ENCODE measurements at places on chromosomes 4 and X.
A peak's percentile ranks its signal among the peaks of the same experiment; 100 is the strongest.

DNA sequence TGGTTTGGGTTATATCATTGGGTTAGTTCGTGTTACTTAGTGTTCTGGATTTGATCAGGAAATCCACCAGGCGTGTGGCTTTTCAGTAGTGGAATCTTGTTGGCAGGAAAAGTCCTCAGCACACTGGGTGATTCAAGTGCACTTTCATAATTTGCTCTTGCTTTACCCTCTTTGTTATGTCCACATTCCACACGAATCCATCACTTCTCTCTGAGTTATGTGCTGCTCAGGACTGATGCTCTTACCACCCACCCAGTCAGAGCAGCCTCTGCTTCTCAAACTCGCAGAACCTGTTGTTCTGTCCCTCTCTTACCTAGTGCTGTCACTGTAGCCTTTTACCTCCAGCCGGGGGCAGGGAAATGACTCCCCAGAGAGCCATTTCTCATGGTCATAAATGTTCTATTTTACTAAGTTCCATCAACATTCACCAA lies 37.2 kb upstream of the SCRG1 start:
- DNase-seq: no peak

DNA sequence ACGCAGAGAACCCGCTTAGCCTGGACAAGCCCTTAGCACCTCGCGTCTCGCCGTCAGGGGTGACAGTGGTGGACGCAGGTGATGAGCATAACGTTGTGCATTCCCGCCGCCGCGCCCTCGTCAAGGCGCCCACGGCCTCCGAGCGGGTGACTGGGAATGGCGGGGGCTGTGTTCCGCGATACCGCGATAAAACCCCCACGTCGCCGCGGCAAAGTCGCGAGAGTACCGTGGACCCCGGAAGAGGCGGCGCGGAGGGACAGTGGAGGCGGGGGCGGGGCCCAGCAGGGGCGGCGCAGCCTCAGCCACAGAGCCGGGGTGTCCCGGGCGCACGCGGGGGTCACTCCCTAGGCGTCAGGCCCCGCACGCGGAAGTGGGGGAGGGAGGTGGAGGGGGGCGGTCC lies 53.8 kb downstream of the ZFYVE28 start:
- peak; percentile 66 for DNase-seq

GRCh38 chr4:160709026-160709425 lies 1454.8 kb downstream of the FSTL5 start:
- DNase-seq: no peak

- DNase-seq: no peak
Measured at GRCh38 chr4:142348613-142349021, 497.5 kb downstream of the INPP4B start.

DNA sequence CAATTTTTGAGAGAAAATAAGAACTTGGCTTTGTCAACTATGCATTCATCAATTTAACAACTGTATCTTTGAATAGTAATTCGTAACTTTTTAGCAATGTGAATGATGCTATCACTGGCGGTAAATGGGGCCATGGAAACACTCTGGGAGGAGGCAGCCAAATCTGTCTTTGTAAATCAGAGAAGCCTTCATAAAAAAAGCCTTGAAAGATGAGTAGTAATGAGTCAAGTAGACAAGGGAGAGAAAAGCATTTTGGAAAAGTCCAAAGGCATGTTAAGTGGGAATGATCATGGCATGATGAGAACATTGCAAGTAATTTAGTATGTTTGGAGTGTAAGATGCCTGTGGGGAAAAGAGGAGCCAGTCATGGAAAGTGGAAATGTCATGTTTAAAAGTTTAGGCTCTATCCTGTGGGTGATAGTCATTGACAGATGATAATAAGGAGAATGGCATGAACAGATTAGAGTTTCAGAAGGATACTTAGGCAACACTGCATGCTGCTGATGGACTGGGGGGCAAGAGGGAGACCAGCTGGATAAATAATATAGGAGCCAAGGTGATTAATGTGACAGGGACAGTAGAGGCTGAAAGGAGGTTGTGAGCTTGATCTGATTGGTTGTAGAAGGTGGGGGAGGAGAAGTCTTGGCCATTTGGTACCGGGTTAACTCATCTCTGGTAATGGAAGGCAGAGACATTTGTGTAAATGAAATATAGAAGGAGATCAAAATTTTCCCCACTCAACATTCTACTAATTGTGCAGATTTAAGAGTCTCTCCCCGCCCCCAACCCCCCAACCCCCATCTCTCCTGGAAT lies 16.3 kb downstream of the SPRY1 start:
- no peak for DNase-seq

DNA sequence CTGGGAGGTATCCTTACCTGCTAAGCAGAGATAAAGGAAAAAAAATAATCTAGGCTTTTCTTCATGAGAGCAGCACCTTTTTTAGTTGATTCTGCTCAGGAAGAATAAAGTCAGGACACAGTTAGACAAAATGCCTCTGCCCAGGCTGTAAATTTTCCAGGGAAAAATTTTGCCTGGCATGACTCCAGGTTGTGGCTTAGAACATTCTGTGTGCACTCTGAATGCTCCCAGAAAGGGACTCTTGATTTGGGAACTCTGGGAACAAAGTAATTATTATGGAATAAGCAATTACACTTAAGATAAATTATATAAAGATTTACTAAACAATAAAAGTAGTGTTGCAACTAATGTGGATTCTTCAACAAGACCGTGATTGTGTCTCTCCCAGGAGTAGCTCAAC lies 826.2 kb upstream of the TENM3 start:
- DNase-seq: no peak
